ENCODE measurements at places on chromosomes 7 and 10. TPM values are rescaled to one million over a fixed set of nuclear protein-coding genes. Genes with fewer than 3 reads are reported as not detected.
A peak's percentile ranks its signal among the peaks of the same experiment; 100 is the strongest.

- no peaks in the 10 kb centered on the region for H3K36me3 ChIP-seq
- H3K27me3 ChIP-seq: no peaks in the 10 kb centered on the region
- peak overlapping the region; percentile 10 for H3K27ac ChIP-seq
- peaks cover 4% of the 10 kb centered on the region for H3K4me1 ChIP-seq
Measured at GRCh38 chr10:3192856-3193635, 20.5 kb upstream of the PITRM1 start.

- DNase-seq: no peak
- H3K27ac ChIP-seq: no peak overlapping the region
- no peaks in the 10 kb centered on the region for H3K27me3 ChIP-seq
Measured at GRCh38 chr7:95527033-95527775, 41.5 kb downstream of the ASB4 start.

DNA sequence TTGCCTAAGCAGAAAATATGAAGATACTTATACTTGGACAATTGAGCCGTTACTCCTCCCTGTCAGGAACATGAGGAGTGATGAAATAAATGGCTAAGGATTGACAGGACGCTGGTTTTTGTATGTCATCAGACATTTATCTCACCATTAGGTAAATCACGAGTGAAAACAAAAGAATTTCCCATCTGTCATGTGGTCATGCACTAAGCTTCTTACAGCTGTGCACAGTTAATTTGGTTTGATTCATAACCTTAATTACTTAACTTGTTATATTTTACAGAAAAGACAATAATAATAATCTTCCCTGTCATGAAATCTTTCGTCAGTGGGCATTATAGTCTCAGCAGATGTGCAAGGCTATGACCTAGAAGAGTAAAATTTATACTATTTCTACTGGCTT, 266.5 kb downstream of the HGF start:
- no peak overlapping the region for H3K27ac ChIP-seq
- H3K4me3 ChIP-seq: no peak overlapping the region
- DNase-seq: no peak
- no peaks in the 10 kb centered on the region for H3K4me1 ChIP-seq
- no peaks in the 10 kb centered on the region for H3K36me3 ChIP-seq

DNA sequence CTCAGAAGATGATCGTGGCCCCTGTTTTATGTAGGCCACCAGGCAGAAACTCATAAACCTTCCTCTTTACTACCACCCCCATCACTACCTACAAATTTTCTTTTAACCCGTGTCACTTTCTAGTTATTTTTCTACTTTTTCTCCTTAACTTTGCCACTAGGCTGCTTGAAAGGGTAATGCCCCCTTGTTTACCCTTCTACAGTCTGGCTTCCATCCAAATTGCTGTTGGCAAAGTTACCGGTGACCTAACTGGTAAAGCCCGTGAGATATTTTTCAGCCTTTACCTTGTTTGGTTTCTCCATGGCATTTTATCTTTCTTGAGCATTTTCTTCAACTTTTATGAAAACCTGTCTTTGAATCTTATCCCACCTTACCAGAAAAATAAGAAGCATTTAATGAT, 153.0 kb downstream of the WNT2 start:
- H3K36me3 ChIP-seq: no peaks in the 10 kb centered on the region
- no peaks in the 10 kb centered on the region for H3K27me3 ChIP-seq
- H3K27ac ChIP-seq: peak overlapping the region; percentile 78
- no peak overlapping the region for H3K4me3 ChIP-seq
- no peak for DNase-seq

DNA sequence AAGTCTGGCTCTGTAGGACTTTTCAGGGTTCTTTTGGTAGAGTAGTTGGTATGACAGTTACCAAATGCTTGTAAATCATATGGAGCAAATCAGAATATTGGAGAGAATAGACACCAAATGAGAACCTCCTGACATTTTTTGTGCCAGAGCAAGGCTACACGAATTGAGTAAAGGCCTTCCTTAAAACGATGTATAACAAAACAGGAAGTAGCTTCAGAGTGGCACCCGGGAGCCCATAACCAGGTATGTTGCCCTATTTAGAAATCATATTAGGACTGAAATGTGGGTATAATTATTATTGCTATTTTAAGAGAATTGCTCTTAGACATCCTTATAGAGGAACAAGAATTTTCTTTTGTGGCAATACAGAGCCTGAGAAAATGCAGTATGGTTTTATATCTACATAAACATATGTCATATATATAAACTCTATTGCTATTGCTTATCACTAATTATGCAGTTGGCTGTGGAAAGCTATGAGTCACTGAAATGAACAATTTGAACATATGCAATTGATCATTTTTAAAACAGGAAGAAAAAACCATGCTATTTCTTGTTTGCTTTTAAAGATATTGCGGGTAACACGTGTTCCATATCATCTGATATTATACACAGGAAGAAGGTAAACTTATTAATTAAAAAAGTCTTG, 197.4 kb upstream of the MTPN start:
- no peaks in the 10 kb centered on the region for H3K36me3 ChIP-seq
- H3K4me1 ChIP-seq: no peaks in the 10 kb centered on the region
- H3K27me3 ChIP-seq: no peaks in the 10 kb centered on the region
- H3K4me3 ChIP-seq: no peak overlapping the region
- DNase-seq: no peak

DNA sequence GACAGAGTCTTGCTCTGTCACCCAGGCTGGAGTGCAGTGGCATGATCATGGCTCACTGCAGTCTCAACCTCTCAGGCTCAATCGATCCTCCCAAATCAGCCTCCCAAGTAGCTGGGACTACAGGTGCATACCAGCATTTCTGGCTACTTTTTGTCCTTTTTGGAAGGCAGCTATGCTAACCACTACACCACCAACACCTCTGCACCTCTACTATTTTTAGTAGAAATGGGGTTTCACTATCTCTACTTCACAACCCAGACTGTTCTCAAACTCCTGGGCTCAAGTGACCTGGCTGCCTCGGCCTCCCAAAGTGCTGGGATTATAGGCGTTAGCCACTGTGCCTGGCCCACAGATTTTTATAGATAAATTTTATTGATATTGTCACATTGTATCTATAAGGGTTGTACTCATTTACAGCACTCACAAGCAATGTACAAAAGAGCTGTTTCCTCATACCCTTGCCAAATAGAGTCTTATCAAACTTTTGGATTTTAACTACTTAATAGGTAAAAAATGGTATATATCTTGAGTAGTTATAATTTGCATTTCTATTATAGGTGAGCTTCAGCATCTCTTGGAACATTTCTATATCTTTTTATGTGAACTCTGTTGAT, 23.7 kb downstream of the PRR15 start:
- no peaks in the 10 kb centered on the region for H3K4me1 ChIP-seq
- no peaks in the 10 kb centered on the region for H3K27me3 ChIP-seq
- no peaks in the 10 kb centered on the region for H3K36me3 ChIP-seq
- no peak overlapping the region for H3K27ac ChIP-seq

DNA sequence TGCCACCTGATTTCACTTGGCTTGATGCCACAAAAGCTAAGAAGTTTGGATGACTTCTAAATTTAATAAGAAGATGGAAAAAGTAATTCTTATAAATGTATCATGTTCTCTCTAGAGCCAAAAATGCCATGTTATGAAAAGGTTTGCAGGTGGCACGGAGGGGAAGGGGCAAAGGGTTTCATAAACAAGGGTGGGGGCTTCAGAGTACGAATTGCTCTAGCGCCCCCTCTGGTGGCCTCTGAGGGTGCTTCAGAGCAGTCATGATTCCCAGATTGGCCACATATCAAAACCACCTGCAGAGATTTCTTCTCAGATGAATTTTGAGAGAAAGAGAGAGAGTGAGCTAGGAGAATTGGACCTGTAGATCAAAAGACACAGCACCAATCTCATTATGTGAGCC, 208.6 kb upstream of the YAE1 start:
- no peak for DNase-seq
- no peaks in the 10 kb centered on the region for H3K36me3 ChIP-seq

- no peak overlapping the region for H3K27ac ChIP-seq
- H3K27me3 ChIP-seq: no peaks in the 10 kb centered on the region
- no peaks in the 10 kb centered on the region for H3K4me1 ChIP-seq
- no peak for DNase-seq
- no peaks in the 10 kb centered on the region for H3K36me3 ChIP-seq
Measured at GRCh38 chr7:14504134-14504533, 398.4 kb downstream of the DGKB start.

DNA sequence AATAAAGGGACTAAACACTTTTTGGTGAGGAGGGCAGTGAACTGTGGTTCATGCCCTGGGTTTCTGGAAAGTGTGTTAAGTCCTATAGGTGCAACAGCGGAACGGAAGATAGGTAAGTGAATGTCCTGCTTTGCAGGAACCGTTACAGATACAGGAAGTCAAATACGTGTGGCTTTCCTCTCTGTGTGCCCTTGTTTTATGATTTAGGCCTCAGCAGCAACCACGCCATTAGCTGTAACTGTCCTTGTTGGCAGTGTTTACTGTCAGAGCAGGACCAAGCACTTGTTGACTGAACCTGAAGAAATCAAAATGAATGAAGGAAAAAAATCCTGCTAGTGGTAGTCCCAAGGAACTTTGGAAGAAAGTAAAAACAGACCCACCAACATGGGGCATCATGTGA, 150.3 kb downstream of the PIP4K2A start:
- no peak overlapping the region for H3K4me3 ChIP-seq
- H3K4me1 ChIP-seq: no peaks in the 10 kb centered on the region
- H3K27me3 ChIP-seq: no peaks in the 10 kb centered on the region
- H3K27ac ChIP-seq: no peak overlapping the region

GRCh38 chr10:97217299-97217698, 31.5 kb upstream of the SLIT1 start:
- no peak overlapping the region for H3K27ac ChIP-seq
- no peak overlapping the region for H3K4me3 ChIP-seq
- H3K27me3 ChIP-seq: no peaks in the 10 kb centered on the region

- no peak for DNase-seq
- no peaks in the 10 kb centered on the region for H3K27me3 ChIP-seq
- no peaks in the 10 kb centered on the region for H3K36me3 ChIP-seq
- no peaks in the 10 kb centered on the region for H3K4me1 ChIP-seq
- H3K27ac ChIP-seq: no peak overlapping the region
Measured at GRCh38 chr7:148327379-148327778, 263.2 kb upstream of the C7orf33 start.

GRCh38 chr10:48649349-48649944, 35.2 kb upstream of the WDFY4 start:
- no peaks in the 10 kb centered on the region for H3K4me1 ChIP-seq
- no peak for DNase-seq
- H3K27me3 ChIP-seq: no peaks in the 10 kb centered on the region
- H3K36me3 ChIP-seq: no peaks in the 10 kb centered on the region
- H3K4me3 ChIP-seq: no peak overlapping the region

DNA sequence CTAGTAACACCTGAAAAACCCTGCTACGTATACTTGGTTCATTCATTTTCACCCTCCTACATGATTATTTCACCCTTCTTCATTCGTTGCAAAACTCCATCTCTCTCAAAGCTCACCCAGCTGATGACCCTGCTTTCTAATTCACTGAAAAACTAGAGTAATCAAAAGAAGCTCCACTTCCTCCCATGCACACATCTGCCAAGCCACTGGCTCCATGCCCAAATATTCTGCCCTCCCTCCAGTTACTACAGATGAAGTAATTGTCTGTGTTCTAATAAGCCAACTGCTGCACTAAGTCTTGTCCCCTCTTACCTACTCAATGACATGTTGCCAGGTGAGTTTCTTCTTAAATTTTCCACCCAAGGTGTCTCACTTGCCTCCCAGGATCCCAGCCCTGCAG, 96.9 kb upstream of the CCDC71L start:
- no peak overlapping the region for H3K27ac ChIP-seq
- H3K36me3 ChIP-seq: no peaks in the 10 kb centered on the region
- no peak for DNase-seq
- H3K4me3 ChIP-seq: no peak overlapping the region
- no peaks in the 10 kb centered on the region for H3K4me1 ChIP-seq

GRCh38 chr10:70432101-70432500, 9.4 kb downstream of the NODAL start:
- peaks cover 23% of the 10 kb centered on the region for H3K4me1 ChIP-seq
- H3K4me3 ChIP-seq: no peak overlapping the region
- peak overlapping the region; percentile 89 for H3K27ac ChIP-seq
- H3K36me3 ChIP-seq: peaks cover 27% of the 10 kb centered on the region

- no peaks in the 10 kb centered on the region for H3K36me3 ChIP-seq
- peaks cover 3% of the 10 kb centered on the region for H3K4me1 ChIP-seq
- H3K27ac ChIP-seq: no peak overlapping the region
- DNase-seq: no peak
- no peak overlapping the region for H3K4me3 ChIP-seq
Measured at GRCh38 chr10:78867555-78867939, 201.2 kb upstream of the ZMIZ1 start.

- H3K36me3 ChIP-seq: no peaks in the 10 kb centered on the region
- no peaks in the 10 kb centered on the region for H3K27me3 ChIP-seq
- H3K4me1 ChIP-seq: no peaks in the 10 kb centered on the region
- no peak for DNase-seq
- H3K4me3 ChIP-seq: no peak overlapping the region
Measured at GRCh38 chr7:51731075-51731474, 414.5 kb upstream of the COBL start.

- no peak for DNase-seq
- H3K27ac ChIP-seq: no peak overlapping the region
- no peaks in the 10 kb centered on the region for H3K27me3 ChIP-seq
- H3K4me1 ChIP-seq: no peaks in the 10 kb centered on the region
- no peaks in the 10 kb centered on the region for H3K36me3 ChIP-seq
Measured at GRCh38 chr7:101015626-101016025, 4.3 kb upstream of the MUC17 start.

GRCh38 chr7:17769918-17770317, 170.4 kb downstream of the SNX13 start:
- H3K27ac ChIP-seq: no peak overlapping the region
- H3K36me3 ChIP-seq: no peaks in the 10 kb centered on the region

DNA sequence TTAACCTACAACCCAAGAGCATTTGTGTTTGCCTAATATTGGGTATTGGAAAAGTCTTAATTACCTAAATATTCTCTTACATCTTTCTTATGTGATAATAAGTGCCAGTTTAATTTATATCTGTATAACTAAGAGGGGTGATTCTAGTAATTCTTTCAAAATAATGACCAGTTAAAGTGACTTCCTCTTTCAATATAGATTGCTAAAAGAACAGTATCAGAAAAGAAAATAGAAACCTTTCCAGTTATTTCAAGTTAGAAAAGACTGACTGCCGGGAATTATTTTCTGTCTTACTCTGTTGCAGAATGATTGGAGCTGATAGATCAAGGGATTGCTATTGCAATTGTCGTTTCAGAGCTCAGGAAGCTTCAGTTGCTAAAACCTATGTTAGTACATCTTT, 525.0 kb upstream of the SEMA3D start:
- no peaks in the 10 kb centered on the region for H3K27me3 ChIP-seq
- no peak for DNase-seq
- H3K4me3 ChIP-seq: no peak overlapping the region
- H3K4me1 ChIP-seq: no peaks in the 10 kb centered on the region

- no peak overlapping the region for H3K4me3 ChIP-seq
- H3K36me3 ChIP-seq: no peaks in the 10 kb centered on the region
- no peaks in the 10 kb centered on the region for H3K4me1 ChIP-seq
- no peaks in the 10 kb centered on the region for H3K27me3 ChIP-seq
Measured at GRCh38 chr10:18479502-18479901, 171.9 kb downstream of the NSUN6 start.

- no peaks in the 10 kb centered on the region for H3K27me3 ChIP-seq
- no peaks in the 10 kb centered on the region for H3K36me3 ChIP-seq
- no peaks in the 10 kb centered on the region for H3K4me1 ChIP-seq
- H3K27ac ChIP-seq: no peak overlapping the region
Measured at GRCh38 chr10:90274721-90275468, 573.5 kb downstream of the KIF20B start.

The RTKN2 gene
- total RNA-seq: not detected

The FAM237B gene
- not detected for total RNA-seq

The GBF1 gene
- 56.0 TPM for total RNA-seq

The ASB13 gene
- 15.3 TPM for total RNA-seq

The SSC4D gene
- not detected for total RNA-seq

The GDF2 gene
- 0.21 TPM for total RNA-seq

The HDAC9 gene
- 33.4 TPM for total RNA-seq

The CPVL gene
- total RNA-seq: 15.2 TPM

The CUBN gene
- total RNA-seq: 6.8 TPM

The COL26A1 gene
- not detected for total RNA-seq

The GALNT17 gene
- total RNA-seq: 29.8 TPM
